ENCODE measurements at places on chromosomes 6 and 20. TPM values are rescaled to one million over a fixed set of nuclear protein-coding genes. Genes with fewer than 3 reads are reported as not detected.

DNA sequence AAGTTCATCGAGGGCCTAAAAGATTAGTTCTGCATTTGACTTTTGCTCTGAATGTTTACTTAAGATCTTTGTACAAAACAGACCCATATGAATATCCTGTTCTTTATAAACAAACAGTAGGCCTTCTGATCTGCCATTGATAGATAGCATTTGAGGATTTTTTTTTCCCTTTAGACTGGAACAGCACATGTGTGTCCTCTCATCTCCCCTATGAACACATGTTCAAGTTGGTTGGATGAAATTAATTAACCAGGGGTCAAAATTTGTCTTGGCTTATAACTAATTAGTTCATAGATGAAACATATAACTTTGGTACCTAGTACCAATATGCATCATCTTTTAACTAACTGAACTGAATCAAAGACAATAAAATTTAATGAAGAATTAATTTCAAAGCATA is 81.3 kb downstream of the AK9 start:
- no peak for DNase-seq

The MDFI gene
- total RNA-seq = 35.5 TPM

DNA sequence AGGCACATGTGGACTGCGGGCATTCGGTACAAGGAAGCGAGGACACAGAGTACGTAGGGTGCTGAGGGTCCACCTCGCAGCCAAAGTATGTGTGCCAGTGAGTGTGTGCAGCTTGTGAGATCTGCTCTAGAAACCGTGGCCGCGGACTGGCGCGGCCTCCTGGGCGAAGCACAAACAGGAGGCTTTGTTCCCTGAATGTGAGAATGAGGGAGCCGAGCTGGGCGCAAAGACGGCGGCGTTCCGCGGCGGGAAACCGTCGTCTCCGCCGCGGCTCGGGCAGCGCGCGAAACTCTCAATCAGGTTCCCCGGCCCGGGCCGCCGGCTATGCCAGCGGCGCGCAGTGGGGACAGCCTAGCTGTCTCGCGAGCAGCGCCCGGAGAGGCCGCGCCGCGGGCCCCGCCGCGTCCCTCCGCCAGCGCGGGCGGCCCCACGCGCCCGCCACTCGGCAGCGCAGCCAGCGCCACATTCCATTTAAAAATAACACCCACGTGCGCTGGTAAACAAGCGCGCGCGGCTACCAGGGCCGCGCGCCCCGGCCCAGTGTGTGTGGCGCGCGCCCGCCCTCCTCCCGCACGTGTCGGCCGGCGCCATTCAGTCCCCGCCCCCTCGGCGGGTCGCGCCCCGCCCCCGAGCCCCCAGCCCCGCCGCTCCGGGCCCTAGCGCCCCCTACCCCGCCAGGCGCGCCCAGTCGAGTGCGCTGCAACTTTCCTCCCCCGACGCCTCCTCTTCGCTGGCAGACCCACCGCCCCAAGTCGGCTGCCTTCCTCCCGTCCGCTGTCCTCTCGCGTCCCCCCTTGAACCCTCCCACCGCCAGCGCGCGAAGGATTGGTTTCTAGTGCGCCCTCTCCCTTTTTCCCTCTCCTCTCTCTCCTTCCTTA is 3.0 kb upstream of the FOXO3 start:
- no peak for DNase-seq

The OPN5 gene
- not detected for total RNA-seq

DNA sequence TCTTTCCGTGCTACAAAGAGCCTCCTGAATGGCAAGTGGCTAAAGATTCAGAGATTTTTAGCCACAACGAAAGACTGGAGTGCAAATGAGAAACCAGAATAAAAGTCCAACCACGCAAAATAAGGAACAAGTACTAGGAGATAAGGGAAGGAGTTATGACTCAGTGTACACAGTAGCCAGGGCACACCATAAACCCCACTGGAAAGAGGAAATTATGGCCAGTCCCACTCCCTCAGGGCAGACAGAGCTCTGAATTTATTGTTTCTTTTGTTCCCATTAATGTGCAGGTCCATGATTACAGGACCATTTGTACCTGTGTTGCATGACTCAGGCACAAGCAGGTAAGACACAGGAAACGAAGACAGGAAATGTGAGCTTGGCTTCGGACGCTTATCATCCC is 150.3 kb upstream of the PREP start:
- DNase-seq = no peak

The NT5E gene
- total RNA-seq = 68.2 TPM

DNA sequence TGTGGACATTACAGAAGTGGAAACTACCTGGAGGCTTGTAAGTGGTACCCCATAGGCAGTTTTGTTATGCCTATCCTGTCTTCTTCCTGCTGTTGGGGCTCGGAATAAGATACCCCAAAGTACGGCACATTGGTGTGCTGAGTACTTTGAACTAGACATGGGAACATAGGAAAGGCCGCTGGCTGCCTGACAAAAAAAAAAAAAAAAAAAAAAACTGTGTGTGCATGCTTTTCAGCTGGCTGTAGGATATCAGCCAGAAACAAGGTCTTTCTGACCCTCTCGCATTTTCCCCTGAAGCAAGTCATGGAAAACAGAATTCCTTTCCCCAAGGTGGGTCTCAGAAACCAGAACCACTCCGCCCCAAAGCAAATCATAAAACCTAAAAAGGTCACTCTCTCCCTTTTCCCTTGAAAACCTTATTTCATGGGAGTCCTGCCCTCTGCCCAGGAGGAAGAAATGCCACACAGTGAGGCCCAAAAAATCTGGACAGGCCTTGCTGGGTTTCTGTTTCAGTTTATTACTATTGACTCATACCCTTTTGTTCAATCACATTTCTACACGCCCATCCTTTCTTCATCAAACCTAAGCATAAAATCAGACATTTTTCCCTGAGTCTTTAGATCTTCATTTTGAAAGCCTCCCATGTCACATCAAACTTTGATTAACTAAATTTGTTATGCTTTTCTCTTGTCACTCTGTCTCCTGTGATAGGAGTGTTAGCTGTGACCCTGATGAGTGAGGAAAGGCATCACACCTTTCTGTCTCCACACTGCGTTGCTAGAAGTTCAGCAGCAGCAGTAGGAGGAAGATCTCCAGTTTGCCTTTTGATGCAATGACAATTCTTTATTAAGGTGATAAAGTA is 17.2 kb downstream of the SLC2A12 start:
- DNase-seq = peak; percentile 38

The OXT gene
- not detected for total RNA-seq

DNA sequence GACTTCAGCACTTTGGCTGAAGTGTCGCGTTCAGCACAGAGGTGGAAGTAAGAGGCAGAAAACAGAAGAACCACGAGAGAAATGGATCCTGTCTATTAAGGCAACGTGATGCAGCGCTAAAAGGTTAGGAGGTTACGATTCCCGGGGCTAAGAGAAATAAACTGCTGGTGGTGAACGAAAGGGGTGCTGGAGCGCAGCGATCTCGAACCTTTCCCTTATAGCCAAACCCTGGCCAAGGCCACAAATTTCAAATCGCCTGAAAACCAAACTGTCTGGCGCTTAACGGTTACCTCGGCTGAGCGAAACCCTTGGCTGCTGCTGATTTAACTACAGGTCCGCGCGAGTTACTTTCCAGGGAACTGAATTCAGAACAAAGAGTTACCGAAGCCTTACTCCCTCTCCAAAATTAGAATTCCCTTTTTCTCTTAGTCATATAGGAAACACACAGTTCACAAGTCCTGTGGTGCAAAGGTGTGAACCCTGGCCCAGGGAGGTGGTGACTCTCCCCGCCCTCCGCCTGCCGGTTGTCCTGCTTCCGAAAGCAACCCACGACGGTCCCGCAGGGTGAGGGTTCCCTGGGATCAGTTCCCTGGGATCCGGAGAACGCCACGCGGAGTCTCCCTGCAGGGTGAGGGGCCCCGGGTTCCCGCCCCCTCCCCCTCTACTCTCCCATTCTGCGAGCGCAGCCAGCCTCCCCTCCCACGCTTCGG is 1.3 kb upstream of the SLC35D3 start:
- no peak for DNase-seq

DNA sequence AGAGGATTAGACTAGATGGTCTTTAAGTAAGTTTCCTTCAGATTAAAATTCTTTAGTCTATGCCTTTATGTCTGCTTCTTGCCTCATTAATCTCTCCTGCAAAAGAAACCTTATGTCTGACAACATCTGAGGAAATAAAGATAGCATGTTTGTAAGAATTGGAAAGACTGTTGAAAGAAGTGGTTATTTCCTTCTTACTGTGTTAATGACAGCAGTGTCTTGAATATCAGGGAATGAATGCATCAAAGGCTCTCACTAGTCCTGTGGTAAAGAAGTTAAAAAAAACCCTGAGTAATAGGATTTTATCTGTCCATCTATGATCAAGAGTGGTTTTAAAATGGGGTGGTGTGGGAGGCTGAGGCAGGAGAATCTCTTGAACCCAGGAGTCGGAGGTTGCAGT is 302.0 kb downstream of the PRL start:
- no peak for DNase-seq

DNA sequence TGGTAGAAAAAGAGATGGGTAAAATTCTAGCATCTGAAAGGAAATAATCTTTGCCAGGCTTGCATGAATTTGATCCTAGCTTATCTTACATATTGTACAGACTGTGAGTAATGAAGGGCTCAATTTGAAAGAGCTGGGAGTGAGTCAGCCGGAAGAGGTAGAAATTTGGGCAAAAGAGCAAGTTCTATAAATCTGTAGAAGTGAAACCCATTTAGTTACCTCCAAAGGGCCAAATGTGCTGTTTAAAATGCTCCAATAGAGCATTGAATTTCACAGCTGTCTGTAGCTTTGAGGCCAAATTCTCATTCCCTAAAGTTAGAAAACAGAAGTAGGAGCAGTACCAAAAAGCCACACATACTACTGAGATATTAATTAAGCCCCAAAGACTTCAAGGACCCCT is 466.1 kb downstream of the BTBD3 start:
- no peak for DNase-seq

- no peak for DNase-seq
These were observed 100.6 kb upstream of the EMILIN3 start for GRCh38 chr20:41467220-41467619.

The DPM1 gene
- 65.5 TPM for total RNA-seq

- no peak for DNase-seq
These were observed 634.5 kb downstream of the PHF3 start for GRCh38 chr6:64270083-64270482.

The TSPO2 gene
- total RNA-seq = not detected

- DNase-seq = no peak
These were observed 100.8 kb downstream of the GRM4 start for GRCh38 chr6:34044945-34045595.

DNA sequence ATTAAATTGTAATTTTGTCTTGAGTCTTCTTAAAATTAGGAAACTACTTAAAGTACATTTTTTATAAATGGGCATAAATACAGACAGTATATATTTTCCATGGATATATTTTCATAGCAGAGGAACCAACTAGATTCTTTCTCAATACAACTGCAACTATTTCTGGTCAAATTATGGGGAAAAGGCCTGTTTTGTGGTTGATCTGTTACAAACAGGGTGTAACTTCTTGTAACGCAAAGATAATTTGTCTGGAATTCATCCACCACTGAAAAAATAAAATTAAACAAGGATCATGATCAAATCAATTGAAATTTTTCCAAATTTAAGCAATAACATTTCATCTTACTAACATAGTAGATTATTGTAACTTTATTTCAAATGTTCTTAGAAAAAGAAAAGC is 67.2 kb upstream of the RNF146 start:
- DNase-seq = no peak

The CNKSR3 gene
- total RNA-seq = 15.4 TPM

- no peak for DNase-seq
These were observed 504.2 kb upstream of the ID4 start for GRCh38 chr6:19332806-19333460.

The ULBP2 gene
- 10.2 TPM for total RNA-seq

GRCh38 chr6:163529605-163530004 is 115.1 kb downstream of the QKI start:
- DNase-seq = no peak

DNA sequence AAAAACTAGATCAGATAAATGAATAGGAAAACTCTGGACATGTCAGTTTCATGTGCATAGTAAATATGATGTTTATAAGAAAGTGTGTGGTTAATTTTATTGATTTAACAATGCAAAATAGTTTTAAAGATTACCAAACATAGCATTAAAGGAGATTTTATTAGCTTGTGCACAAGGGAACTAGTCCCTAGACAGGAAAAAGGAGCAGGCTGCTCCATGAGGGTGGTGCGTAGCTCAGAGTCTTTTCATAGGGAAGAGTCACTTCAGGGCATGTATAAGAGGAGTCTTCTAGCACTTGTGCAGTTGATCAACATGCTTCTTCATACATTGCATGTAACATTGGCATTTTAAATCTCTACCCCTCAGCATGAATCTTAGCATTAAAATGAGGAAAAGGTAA is 835.8 kb downstream of the GRIK2 start:
- DNase-seq = no peak

The PNISR gene
- total RNA-seq = 97.1 TPM

DNA sequence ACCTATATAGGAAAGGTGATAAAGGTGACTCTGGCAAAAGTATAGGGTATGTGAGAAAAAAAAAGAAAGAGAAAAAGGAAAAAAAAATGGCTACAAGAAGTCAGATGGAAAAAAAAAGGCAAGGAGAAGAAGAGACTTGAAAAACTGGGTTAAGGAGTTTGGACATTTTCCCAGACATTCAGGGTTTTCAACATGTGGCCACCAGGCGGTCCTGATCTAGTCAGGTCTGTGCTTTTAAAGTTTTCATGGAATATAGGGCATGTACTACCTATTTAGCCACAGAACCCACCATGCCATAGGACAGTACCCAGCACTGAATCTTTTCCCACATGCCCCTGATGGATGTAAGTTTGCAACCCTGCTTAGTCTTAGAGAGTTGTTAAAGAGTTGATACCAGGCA is 433.7 kb downstream of the MAFB start:
- DNase-seq = no peak

GRCh38 chr20:23652371-23652770 is 14.6 kb upstream of the CST3 start:
- DNase-seq = no peak

DNA sequence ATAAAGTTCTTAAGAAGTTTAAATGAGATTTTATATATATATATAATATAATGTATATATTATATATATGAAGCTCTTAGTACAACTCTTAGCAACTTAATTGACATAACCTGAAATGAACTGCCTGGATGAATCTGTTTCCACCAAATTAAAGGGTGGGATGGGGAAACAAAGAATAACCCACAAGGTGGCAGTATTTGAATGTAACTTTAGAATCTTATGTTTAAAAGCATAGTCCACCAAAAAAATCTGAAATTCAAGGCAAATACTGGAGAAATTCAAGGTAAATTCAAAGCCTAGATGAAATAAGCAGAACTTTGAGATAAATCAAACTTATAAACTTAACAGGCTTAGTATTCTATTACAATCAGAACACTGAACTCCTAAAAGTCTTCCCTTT is 4.4 kb upstream of the IBTK start:
- DNase-seq = peak; percentile 37

- peak; percentile 73 for DNase-seq
These were observed at the start of gene KCNK5 for GRCh38 chr6:39228992-39229767. Gene KCNK5 (minus strand): TSS chr6:39229475. CDS start chr6:39229111, 364 bp downstream.

- no peak for DNase-seq
These were observed 42.4 kb upstream of the EMILIN3 start for GRCh38 chr20:41408986-41409385.

- DNase-seq = no peak
These were observed 160.8 kb downstream of the PDE7B start for GRCh38 chr6:136012198-136012887.

GRCh38 chr6:53868626-53869025 is 73.8 kb downstream of the LRRC1 start:
- DNase-seq = no peak
